ENCODE measurements at places on chromosomes 2 and 18. TPM values are rescaled to one million over a fixed set of nuclear protein-coding genes. Genes with fewer than 3 reads are reported as not detected.

DNA sequence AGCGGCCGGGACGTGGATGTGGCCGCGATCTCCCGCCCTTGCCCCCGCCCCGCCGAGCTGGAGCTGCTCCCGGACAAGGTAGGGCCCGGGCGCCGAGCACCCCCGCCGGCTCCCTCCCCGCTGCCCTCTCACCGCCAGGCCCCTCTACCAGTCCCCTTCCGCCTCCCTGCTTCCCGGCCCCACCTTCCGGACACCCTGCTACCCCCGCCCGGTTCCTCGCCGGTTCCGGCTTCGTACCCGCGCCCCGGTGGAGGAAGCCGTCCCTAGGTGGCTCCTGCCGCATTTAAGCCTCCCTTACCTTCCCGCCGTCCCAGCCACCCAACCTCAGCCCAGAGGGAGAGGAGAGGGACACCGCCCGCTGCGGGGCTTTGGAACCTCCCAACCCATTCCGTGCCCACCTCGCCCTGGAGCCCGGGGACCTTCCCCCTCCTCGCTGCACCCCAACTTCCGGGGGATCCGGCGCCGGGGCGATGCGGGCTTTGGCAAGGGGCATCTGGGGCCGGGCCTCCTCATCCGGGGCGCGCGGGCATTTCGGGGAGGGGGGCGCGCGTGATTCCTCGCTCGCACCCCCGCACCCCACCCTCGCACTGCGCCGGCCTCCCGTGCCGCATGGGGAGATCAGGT lies 475 bp downstream of the B3GNT2 start:
- H3K4me3 ChIP-seq = peak overlapping the region; percentile 96
- no peak for DNase-seq
- peak overlapping the region; percentile 81 for H3K27ac ChIP-seq

DNA sequence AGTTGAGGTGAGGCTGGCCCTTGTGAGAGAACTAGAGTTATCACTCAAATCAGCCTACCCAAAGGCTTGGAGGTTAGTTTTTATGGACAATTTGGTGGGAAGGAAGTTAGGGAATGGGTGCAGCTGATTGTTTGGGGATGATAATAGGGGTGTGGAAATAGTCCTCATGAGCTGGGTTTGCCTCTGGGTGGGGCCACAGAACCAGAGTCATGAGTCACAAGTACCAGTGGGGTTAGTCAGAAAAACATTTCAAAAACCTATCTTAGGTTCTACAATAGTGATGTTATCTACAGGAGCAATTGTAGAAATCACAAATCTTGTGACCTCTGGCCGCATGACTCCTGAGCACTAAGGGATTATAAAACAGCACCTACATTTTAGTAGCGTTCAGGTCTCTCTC lies 630.1 kb upstream of the PIK3C3 start:
- H3K4me3 ChIP-seq = no peak overlapping the region
- peak; percentile 37 for DNase-seq
- no peaks in the 10 kb centered on the region for H3K4me1 ChIP-seq
- no peaks in the 10 kb centered on the region for H3K27me3 ChIP-seq
- no peaks in the 10 kb centered on the region for H3K36me3 ChIP-seq

GRCh38 chr2:164842624-164842966 lies 972 bp upstream of the COBLL1 start:
- peaks cover 19% of the 10 kb centered on the region for H3K4me1 ChIP-seq
- no peaks in the 10 kb centered on the region for H3K36me3 ChIP-seq
- H3K27ac ChIP-seq = no peak overlapping the region
- H3K27me3 ChIP-seq = no peaks in the 10 kb centered on the region
- H3K4me3 ChIP-seq = peak overlapping the region; percentile 92
- DNase-seq = no peak

DNA sequence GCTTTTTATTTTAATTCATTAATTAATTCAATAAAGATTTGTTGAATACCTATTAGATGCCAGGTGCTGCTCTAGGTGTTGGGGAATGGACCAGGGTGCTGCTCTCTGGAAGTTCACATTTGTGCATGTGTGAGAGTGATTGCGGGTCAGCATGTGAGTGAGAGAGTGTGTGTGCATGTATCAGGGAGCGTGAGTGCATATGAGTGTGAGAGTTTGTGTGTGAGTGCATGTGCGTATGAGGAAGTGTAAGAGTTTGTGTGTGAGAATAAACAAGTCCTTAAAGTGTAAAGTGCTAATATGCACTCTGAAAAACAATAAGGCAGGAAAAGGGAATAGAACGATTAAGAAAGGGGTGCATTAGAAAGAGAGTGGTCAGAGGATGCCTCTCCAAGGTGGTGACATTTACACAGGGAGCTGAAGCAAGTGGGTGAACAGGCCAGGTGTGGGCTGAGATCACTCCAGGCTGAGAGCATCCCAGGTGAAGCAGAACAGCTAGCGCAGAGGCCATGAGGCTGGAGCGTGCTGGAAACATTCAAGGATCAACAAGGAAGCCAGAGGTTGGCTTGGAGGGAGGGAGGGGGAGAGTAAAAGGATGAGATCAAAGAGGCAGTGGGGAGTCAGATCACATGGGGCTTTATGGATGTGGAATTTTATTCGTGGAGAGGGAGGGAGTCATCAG lies 50.5 kb upstream of the SLC1A4 start:
- H3K27ac ChIP-seq = no peak overlapping the region
- H3K4me1 ChIP-seq = no peaks in the 10 kb centered on the region
- H3K4me3 ChIP-seq = no peak overlapping the region
- H3K27me3 ChIP-seq = peaks cover 5% of the 10 kb centered on the region
- no peak for DNase-seq
- H3K36me3 ChIP-seq = no peaks in the 10 kb centered on the region

- H3K27me3 ChIP-seq = peaks cover 77% of the 10 kb centered on the region
- peak; percentile 32 for DNase-seq
- peaks cover 6% of the 10 kb centered on the region for H3K4me1 ChIP-seq
- no peak overlapping the region for H3K27ac ChIP-seq
These were observed 90.8 kb upstream of the LGALSL start for GRCh38 chr2:64363140-64363539.

GRCh38 chr2:163878718-163879117 lies 142.9 kb upstream of the FIGN start:
- peak; percentile 64 for DNase-seq
- no peaks in the 10 kb centered on the region for H3K36me3 ChIP-seq
- H3K4me1 ChIP-seq = peaks cover 4% of the 10 kb centered on the region
- no peak overlapping the region for H3K27ac ChIP-seq
- no peak overlapping the region for H3K4me3 ChIP-seq

Gene APLF
- 5.9 TPM for total RNA-seq

GRCh38 chr18:74899554-74899953 lies 301.9 kb downstream of the ZNF407 start:
- peak; percentile 43 for DNase-seq
- H3K27ac ChIP-seq = no peak overlapping the region
- H3K4me1 ChIP-seq = peaks cover 5% of the 10 kb centered on the region
- H3K27me3 ChIP-seq = no peaks in the 10 kb centered on the region
- no peaks in the 10 kb centered on the region for H3K36me3 ChIP-seq

Gene XIRP2
- total RNA-seq = 0.51 TPM

DNA sequence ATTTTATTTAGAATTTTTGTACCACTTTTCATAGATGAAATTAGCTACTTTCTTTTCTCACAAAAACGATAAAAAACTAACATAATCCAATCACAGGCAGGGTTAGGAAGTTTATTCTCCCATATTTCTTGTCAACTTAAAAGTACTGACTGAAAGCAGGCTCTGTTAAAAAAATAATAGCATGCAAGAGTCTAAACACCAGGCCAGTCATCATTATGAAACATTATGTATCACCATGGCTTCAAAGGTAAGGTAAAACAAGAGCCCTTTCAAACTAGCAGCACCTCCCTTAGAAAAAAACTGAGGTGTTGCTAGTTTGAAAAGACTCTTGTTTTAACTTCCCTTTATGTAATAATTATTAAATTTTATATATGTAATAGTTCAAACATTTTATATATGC lies 848.0 kb downstream of the RNF144A start:
- DNase-seq = no peak
- no peak overlapping the region for H3K4me3 ChIP-seq
- no peaks in the 10 kb centered on the region for H3K36me3 ChIP-seq
- H3K27ac ChIP-seq = no peak overlapping the region
- no peaks in the 10 kb centered on the region for H3K4me1 ChIP-seq
- no peaks in the 10 kb centered on the region for H3K27me3 ChIP-seq

DNA sequence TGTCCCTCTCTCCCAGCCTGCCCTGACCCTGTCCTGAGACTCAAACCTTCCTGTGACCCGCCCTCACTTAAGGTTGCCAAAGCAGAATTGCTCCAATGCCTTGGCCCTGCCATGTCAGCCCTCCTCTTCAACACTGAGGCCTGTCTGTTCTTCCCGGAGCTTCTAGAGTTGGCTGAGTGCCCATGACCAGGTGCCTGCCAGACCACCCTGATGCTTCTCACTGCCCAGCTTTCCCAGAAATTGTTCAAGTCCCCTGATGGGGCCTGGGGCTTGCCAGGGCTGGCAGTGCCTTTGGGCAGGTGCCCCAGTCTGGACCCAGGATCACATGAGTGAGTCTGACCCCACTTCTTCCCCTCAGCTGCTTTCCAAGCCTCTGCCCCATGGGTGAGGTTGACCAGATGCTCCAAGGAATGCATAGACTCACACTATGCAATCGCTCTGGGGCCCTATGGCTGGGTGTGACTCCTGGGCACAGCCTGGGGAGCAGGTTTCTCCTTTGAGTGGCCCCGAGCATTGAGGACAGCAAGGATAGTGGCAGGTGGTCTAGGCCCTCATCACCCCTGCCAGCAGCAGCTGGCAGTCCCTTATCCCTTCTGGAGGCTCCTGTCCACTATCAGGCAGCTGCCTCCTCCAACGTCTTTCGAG lies 3.1 kb upstream of the INPP5D start:
- no peak overlapping the region for H3K27ac ChIP-seq
- peaks cover 6% of the 10 kb centered on the region for H3K27me3 ChIP-seq
- no peak for DNase-seq
- no peaks in the 10 kb centered on the region for H3K4me1 ChIP-seq

- DNase-seq = peak; percentile 22
- H3K4me3 ChIP-seq = peak overlapping the region; percentile 66
- no peak overlapping the region for H3K27ac ChIP-seq
- peaks cover 30% of the 10 kb centered on the region for H3K4me1 ChIP-seq
- no peaks in the 10 kb centered on the region for H3K36me3 ChIP-seq
- H3K27me3 ChIP-seq = no peaks in the 10 kb centered on the region
These were observed 1.3 kb downstream of the HDAC4 start for GRCh38 chr2:239399433-239399920.

Gene ALK
- 0.88 TPM for total RNA-seq

Gene COLEC12
- total RNA-seq = 61.1 TPM

- H3K27ac ChIP-seq = no peak overlapping the region
- no peaks in the 10 kb centered on the region for H3K4me1 ChIP-seq
- H3K36me3 ChIP-seq = no peaks in the 10 kb centered on the region
- H3K27me3 ChIP-seq = no peaks in the 10 kb centered on the region
- no peak overlapping the region for H3K4me3 ChIP-seq
- no peak for DNase-seq
These were observed 278.4 kb downstream of the NOL4 start for GRCh38 chr18:33946336-33946735.

GRCh38 chr2:134639265-134639664 lies 79.5 kb downstream of the TMEM163 start:
- no peaks in the 10 kb centered on the region for H3K36me3 ChIP-seq
- no peak overlapping the region for H3K27ac ChIP-seq
- H3K27me3 ChIP-seq = no peaks in the 10 kb centered on the region
- DNase-seq = no peak
- no peak overlapping the region for H3K4me3 ChIP-seq

DNA sequence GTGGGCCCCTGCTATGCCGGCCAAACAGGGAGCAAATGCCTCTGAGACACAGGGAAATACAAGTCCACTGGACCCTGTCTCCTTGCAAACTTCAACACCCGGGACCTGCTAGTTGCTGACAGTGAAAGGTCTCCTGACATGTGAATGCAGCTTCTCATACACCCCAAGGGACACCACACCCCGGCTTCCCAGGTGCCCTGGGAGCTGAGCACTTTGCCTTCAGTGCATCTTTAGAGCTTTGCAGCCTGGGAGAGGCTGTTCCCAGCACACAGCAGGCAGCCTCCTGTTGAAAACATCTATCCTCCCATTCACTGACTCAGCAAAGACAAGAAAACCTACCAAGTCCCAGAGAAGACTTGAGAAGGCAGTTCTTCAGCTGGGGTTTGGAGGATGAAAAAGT lies 143.4 kb downstream of the COL6A3 start:
- H3K27ac ChIP-seq = no peak overlapping the region
- no peaks in the 10 kb centered on the region for H3K36me3 ChIP-seq
- DNase-seq = no peak
- H3K4me3 ChIP-seq = no peak overlapping the region

Gene TMEM247
- not detected for total RNA-seq

DNA sequence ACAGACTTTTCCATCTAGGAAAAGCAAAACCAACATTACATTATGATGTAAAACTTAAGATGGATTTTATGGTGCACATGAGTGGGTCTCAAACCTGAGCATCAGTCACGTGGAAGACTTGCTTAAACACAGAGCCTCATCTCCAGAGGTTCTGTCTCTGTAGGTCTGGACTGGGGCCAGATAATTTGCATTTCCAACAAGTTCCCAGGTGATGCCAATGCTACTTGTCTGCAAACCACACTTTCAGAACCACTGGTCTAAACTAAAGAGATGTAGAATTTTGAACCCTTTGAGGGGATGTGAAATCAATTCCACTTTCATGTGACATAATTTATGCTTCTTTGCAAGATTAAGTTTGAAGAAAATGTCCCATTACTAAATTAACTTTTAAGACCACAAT lies 522.8 kb downstream of the MBD2 start:
- H3K27me3 ChIP-seq = no peaks in the 10 kb centered on the region
- H3K27ac ChIP-seq = no peak overlapping the region
- DNase-seq = no peak
- no peaks in the 10 kb centered on the region for H3K36me3 ChIP-seq

DNA sequence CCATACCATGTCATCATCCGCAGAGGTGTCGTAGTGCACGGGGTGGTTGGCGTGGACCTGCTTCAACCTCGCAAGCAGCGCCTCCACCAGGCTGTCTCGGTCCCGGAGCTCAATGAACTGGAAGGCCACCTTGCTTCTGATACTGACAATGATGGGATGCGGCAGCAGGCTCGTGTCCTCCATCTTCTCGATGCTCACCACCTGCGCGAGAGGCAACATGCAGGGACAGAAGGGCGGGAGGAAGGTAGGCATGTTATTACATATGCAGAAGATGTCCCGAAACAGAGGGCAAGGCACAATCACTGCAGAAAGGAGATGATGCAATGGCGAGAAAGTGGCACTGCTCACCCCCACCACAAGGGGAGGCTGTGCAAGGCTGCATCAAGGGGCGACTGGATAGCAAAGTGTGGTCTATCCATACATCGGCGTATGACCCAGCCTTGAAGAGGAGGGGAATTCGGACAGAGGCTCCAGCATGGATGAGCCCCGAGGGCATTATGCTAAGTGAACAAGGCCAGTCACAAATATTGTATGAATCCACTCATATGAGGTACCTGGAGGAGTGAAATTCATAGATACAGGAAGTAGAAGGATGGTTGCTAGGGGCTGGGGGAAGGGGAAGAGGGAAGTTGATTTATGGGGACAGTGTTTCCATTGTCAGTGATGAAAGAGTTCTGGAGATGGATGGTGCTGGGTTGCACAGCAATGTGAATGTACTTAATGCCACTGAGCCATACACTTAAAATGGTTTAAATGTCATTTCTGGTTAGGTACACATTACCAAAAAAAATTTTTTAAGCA lies 36.6 kb downstream of the RPL31 start:
- no peak overlapping the region for H3K27ac ChIP-seq
- peaks cover 2% of the 10 kb centered on the region for H3K4me1 ChIP-seq
- H3K27me3 ChIP-seq = no peaks in the 10 kb centered on the region
- H3K4me3 ChIP-seq = no peak overlapping the region
- DNase-seq = peak; percentile 10

Gene HOXD3
- 0.12 TPM for total RNA-seq
